Neural progenitor cell (in vitro differentiated cells): ENCODE measurements at places on chromosomes 3 and 15. TPM values are rescaled to one million over a fixed set of nuclear protein-coding genes. Genes with fewer than 3 reads are reported as not detected.

Gene ZMYND10
- 0.37 and 1.7 TPM in 2 replicates for total RNA-seq

Gene MNS1
- 3.0 and 6.2 TPM in 2 replicates for total RNA-seq

Gene TRA2B
- total RNA-seq = 310 and 431 TPM in 2 replicates

Gene PRSS50
- total RNA-seq = 0.28 and 1.9 TPM in 2 replicates

Gene MGLL
- total RNA-seq = 0.12 and 0.15 TPM in 2 replicates

Gene SAMD7
- total RNA-seq = not detected in 2 replicates

Gene DUOXA2
- total RNA-seq = not detected in 2 replicates

Gene FOXB1
- 7.3 and 9.6 TPM in 2 replicates for total RNA-seq

Gene CSPG5
- total RNA-seq = 1.7 and 4.6 TPM in 2 replicates

Gene CCR3
- total RNA-seq = not detected in 2 replicates

Gene ECE2
- 0.15 TPM in 1 of 2 replicates, not detected in the other for total RNA-seq

Gene EFCC1
- 1.1 and 1.5 TPM in 2 replicates for total RNA-seq

Gene RAB11A
- total RNA-seq = 261 and 482 TPM in 2 replicates

Gene TGM5
- total RNA-seq = not detected in 2 replicates

Gene SERINC4
- total RNA-seq = 0.50 TPM in 1 of 2 replicates, not detected in the other

Gene PLCB2
- 0.56 and 2.1 TPM in 2 replicates for total RNA-seq

Gene SETD2
- 35.4 and 46.0 TPM in 2 replicates for total RNA-seq

Gene DAZL
- 3.2 and 4.7 TPM in 2 replicates for total RNA-seq

Gene LRRC31
- not detected in 2 replicates for total RNA-seq

Gene ANKRD63
- total RNA-seq = not detected in 2 replicates

Gene MAPK6
- total RNA-seq = 90.8 and 128 TPM in 2 replicates

Gene RNU5B-1
- total RNA-seq = not detected in 2 replicates

Gene SATB1
- 38.2 and 38.6 TPM in 2 replicates for total RNA-seq

Gene SH3GL3
- 3.8 and 8.2 TPM in 2 replicates for total RNA-seq

Gene LTK
- 0.12 TPM in 1 of 2 replicates, not detected in the other for total RNA-seq

Gene CHRNA7
- total RNA-seq = 8.7 and 14.0 TPM in 2 replicates

Gene RGMA
- total RNA-seq = 41.4 and 85.1 TPM in 2 replicates

Gene NR2F2
- total RNA-seq = 24.6 and 32.1 TPM in 2 replicates

Gene C3orf62
- total RNA-seq = 3.0 and 3.4 TPM in 2 replicates

Gene DPPA2
- 1.2 and 1.8 TPM in 2 replicates for total RNA-seq

Gene CCR8
- not detected in 2 replicates for total RNA-seq

Gene TF
- 0.77 TPM in 2 replicates for total RNA-seq

Gene TM2D3
- 41.6 and 58.4 TPM in 2 replicates for total RNA-seq

Gene MED12L
- 14.2 and 16.5 TPM in 2 replicates for total RNA-seq

Gene BCL2A1
- not detected in 2 replicates for total RNA-seq

Gene USP19
- 36.0 and 60.6 TPM in 2 replicates for total RNA-seq

Gene ALCAM
- 30.3 and 54.4 TPM in 2 replicates for total RNA-seq

Gene AHSG
- total RNA-seq = not detected in 2 replicates

Gene TARS3
- 19.7 and 21.2 TPM in 2 replicates for total RNA-seq

Gene MASP1
- 0.96 and 3.3 TPM in 2 replicates for total RNA-seq

Gene IL17RB
- 3.4 and 5.5 TPM in 2 replicates for total RNA-seq

Gene GPR171
- not detected in 2 replicates for total RNA-seq

Gene C3orf33
- total RNA-seq = 7.7 and 13.5 TPM in 2 replicates

Gene RTP4
- not detected in 2 replicates for total RNA-seq

Gene MUC20
- 0.17 TPM in 1 of 2 replicates, not detected in the other for total RNA-seq

Gene IL12A
- 0.77 and 0.79 TPM in 2 replicates for total RNA-seq

Gene TRIM42
- not detected in 2 replicates for total RNA-seq

Gene C15orf61
- 3.5 and 4.1 TPM in 2 replicates for total RNA-seq

Gene TTC21A
- 1.2 and 2.3 TPM in 2 replicates for total RNA-seq

Gene MORC1
- not detected in 2 replicates for total RNA-seq

Gene LRTM1
- total RNA-seq = not detected in 2 replicates

Gene CX3CR1
- 0.06 TPM in 1 of 2 replicates, not detected in the other for total RNA-seq

Gene PIF1
- total RNA-seq = 50.8 and 111 TPM in 2 replicates

Gene GOLGA8J
- total RNA-seq = not detected in 2 replicates

Gene EBLN2
- 11.6 and 15.3 TPM in 2 replicates for total RNA-seq

Gene NOX5
- not detected in 2 replicates for total RNA-seq

Gene TMEM212
- total RNA-seq = not detected in 2 replicates

Gene NR2E3
- 0.28 TPM in 1 of 2 replicates, not detected in the other for total RNA-seq
